ENCODE measurements at places on chromosomes 5 and 9. TPM values are rescaled to one million over a fixed set of nuclear protein-coding genes. Genes with fewer than 3 reads are reported as not detected.

DNA sequence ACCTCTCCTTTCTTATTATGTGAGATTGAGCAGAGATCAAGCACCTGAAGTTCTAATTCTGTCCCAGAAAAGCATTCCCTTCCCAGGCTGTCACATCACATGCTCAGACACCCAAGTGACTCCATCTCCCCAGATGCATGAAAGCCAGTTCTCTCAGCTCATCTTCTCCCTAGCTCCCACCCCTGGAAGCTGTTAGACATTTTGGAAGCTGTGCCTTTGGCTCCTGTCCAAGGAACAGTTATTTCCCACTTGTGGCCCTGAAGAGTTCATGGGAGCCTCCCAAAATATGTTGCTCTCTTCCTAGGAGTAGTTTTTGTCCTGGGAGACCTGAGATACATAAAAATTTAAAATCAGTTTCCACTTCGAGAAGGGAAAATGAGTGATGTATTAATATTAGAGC is 161.4 kb upstream of the GAS1 start:
- H3K27ac ChIP-seq, result no peak overlapping the region
- no peak overlapping the region for H3K4me3 ChIP-seq
- H3K4me1 ChIP-seq, result no peaks in the 10 kb centered on the region
- peaks cover 3% of the 10 kb centered on the region for H3K27me3 ChIP-seq

Gene CTSV
- not detected for total RNA-seq

GRCh38 chr5:110785356-110785755 is 46.5 kb downstream of the SLC25A46 start:
- H3K27me3 ChIP-seq, result no peaks in the 10 kb centered on the region
- no peak for DNase-seq
- no peaks in the 10 kb centered on the region for H3K36me3 ChIP-seq
- no peak overlapping the region for H3K27ac ChIP-seq
- no peaks in the 10 kb centered on the region for H3K4me1 ChIP-seq

DNA sequence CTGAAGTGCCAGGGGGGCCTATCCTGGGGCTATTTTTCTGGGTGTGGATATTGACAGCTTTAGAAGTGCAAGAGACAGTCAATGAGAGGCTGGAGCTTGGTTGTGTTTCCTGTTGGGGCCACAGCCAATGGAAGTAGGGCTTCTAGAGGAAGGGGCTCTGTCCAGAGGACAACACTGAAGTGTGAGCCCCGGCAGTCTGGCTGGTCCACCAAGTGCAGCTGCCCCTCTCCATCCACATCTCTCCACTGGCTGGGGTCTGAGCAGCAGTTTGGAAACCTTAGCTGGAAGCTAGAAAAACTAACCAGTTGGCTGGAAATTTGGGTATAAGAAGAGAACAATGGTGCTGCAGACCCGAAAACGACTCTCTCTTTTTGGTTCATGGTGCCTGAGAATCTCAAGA is 64.3 kb upstream of the PSD2 start:
- H3K27ac ChIP-seq, result no peak overlapping the region
- H3K4me1 ChIP-seq, result no peaks in the 10 kb centered on the region
- no peak overlapping the region for H3K4me3 ChIP-seq
- H3K36me3 ChIP-seq, result no peaks in the 10 kb centered on the region
- no peak for DNase-seq

DNA sequence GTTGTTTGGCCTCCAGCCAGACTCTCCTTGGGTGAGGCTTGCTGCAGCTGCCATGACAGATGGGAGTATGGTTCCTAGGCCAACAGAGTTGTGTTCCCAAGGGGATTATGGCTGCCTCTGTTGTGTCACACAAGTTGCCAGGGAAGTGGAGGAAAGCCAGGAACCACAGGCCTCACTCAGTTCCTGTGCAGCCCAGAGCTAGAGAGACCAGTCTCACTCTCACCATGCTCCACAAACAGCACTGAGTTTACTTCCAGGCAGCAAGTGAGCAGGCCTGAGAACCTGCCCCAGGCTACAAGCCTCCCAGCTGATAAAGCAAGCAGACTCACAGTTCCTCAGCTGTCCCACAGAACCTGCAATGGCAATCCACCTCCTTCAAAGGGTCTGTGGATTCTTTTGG is 273.6 kb upstream of the TAS2R1 start:
- H3K27ac ChIP-seq, result no peak overlapping the region
- H3K27me3 ChIP-seq, result no peaks in the 10 kb centered on the region
- no peaks in the 10 kb centered on the region for H3K36me3 ChIP-seq
- H3K4me1 ChIP-seq, result no peaks in the 10 kb centered on the region

Gene C1QTNF3
- total RNA-seq, result 7.2 TPM

All from CD4-positive, alpha-beta memory T cell (primary cell).